Stimulated activated CD4-positive, alpha-beta T cell treated with anti-CD3 and anti-CD28 coated beads, Interleukin-1b, Interleukin-23, amount 100 ng/mL, for 1 hour (primary cell): ENCODE measurements at places on chromosomes 3 and 15.

GRCh38 chr3:38649500-38650247 lies at the start of gene SCN5A:
SCN5A (minus strand) TSS chr3:38649687; CDS start chr3:38633307, 16,380 bp downstream.
- peak; percentile 11 for DNase-seq

DNA sequence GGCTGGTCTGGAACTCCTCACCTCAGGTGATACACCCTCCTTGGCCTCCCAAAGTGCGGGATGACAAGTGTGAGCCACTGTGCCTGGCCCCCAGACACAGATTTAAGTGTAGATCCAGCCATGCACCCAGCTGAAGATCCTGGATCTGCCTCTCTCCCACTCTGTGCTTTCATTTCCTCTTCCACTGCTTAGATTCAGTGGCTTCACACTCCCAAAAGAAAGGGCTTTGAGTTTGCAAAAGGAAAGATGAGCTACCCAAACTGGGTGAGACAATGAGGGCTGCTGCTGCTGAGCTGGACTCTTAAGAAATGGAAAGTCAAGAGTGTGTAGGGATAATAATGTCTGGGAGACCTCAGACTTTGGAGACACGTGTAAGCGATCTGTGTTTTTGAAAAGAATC lies 45.5 kb downstream of the ISG20 start:
- DNase-seq, result no peak

- no peak for DNase-seq
Measured at GRCh38 chr15:93028111-93028631, 60.8 kb downstream of the RGMA start.

DNA sequence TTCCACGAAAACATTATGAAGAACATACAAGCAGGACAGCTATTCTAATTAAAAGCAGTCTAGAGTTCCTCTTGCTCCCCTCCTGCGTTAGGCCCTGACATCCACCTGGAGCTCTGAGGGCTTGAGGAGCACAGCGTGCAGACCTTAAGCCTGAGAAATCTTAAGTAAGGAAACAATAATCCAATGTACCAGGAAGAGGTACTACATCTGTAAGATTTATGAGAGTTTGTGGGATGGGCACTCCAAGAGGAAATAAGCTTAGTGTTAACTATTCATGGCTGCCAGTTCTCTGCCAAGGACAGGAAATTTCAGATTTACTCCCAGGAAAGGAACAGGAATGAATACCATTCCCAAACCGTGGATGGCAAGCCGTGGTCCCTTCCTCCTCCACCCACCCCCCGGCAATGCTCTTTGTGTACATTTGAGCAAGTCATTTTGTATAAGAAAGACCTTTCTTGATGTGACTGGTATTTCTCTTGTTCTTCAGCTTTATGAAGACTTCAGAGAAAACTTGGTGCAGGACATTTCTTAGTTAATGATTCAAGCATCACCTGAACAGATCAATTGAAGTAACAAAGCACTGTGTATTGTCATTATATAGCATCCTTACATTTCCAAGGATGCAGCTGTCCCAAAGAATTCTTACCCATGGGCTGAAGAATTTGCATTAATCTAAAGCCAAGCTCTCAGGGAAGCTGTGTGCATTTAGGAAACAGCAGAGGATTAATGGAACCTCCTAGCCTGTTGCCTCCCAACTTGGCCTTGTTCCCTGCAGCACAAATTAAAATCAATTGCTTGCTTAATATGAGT lies 28.8 kb upstream of the VILL start:
- DNase-seq, result no peak

DNA sequence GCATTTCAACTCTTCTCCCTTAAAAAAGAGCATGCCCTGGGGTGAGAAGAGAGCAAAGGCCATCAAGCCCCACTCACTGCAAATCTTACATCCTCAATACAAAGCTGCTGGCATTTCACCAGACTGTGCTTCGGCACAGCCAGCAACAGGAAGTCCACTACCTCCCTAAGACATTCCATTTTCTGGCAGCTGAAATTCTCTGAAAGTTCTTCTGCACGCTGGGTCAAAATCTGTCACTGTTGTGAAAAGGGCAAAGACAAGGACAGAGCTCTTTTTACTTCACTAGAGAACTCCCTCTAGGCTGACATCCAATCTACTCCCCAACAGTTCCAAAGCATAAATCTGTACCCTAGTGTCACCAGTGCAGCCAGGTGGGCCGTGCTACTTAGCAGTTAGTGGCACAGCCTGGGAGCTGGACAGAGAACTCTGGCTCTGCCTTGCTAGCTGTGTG lies 6.3 kb downstream of the MTMR10 start:
- no peak for DNase-seq
